ENCODE measurements at places on chromosomes 6 and 20. TPM values are rescaled to one million over a fixed set of nuclear protein-coding genes. Genes with fewer than 3 reads are reported as not detected.
A peak's percentile ranks its signal among the peaks of the same experiment; 100 is the strongest.

SSTR4 gene
- not detected for total RNA-seq

ADGRF4 gene
- total RNA-seq: not detected

GRCh38 chr6:159077123-159077522 lies 32.3 kb upstream of the TAGAP start:
- DNase-seq: no peak

DNA sequence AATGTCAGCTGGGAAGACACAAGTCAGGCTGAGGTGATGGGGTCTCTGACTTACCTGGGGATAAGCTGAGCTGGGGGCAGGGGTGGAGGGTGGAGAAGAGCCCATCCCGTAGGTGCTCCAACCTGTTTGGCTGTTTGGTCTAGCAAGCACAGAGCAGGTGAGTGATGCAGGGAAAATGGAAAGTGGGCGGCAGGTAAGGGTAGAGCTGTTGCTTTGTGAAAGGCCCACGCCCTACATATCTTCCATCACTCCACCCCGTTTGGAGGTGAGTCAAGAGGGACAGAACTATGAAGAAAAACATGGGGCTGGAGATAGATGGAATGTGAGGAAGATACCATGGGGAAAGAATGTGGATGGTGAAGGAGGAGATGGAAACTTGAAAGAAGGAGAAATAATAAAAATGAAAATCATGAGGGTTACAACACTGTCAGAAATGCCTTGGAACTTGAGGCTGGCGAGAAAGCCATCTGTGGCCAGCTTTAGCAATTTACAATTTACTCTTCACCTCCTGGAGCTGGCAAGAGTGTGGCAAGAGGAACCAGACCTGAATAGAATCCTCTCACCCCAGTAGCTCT lies 1.3 kb downstream of the LY6G6C start:
- no peak for DNase-seq

GRCh38 chr20:32294071-32294470 lies 16.6 kb downstream of the KIF3B start:
- DNase-seq: no peak

DNA sequence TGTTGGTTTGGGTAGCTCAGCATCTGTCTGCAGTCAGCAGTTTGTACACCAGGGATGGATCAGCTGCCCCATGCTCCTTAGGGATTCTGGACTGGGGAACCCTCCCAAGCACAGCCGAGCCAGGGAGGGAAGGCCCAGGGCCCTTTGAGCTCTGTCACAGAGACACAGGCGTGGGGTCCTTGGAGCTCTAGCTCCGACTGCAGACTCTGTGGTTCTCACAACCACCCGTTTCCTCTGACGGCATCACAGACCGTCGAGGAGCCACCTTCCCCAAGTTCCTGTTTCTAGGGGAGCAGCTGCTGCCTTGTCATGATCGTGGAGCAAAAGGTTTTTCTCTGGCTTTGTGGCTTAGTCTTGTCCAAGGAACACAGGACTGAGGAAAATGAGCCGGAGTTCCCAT lies at the start of gene SLA2:
Gene SLA2 (minus strand): TSS at position 199 of the 400 bp plus-strand sequence. CDS start 4,861 bp downstream, outside the sequence.
- DNase-seq: peak; percentile 8

DNA sequence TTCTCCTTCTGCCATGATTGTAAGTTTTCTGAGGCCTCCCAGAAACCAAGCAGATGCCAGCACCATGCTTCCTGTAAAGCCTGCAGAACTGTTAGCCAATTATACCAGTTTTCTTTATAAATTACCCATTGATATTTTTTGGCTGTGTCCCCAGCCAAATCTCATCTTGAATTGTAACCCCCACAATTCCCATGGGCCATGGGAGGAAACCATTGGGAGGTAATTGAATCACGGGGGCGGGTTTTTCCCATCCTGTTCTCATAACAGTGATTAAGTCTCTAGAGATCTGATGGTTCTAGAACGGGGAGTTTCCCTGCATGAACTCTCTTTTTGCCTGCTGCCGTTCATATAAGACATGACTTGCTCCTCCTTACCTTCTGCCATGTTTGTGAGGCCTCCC lies 788.5 kb downstream of the C6orf118 start:
- no peak for DNase-seq

GRCh38 chr6:106512048-106512967 lies 117.0 kb downstream of the RTN4IP1 start:
- DNase-seq: peak; percentile 77

GRCh38 chr20:47233333-47234188 lies 122.9 kb downstream of the ZMYND8 start:
- no peak for DNase-seq

GRCh38 chr6:162251257-162251656 lies 476.3 kb downstream of the PRKN start:
- DNase-seq: no peak

- DNase-seq: no peak
Observed at GRCh38 chr6:151089978-151090377, 149.8 kb upstream of the AKAP12 start.

- DNase-seq: no peak
Observed at GRCh38 chr20:9689041-9689440, 149.8 kb downstream of the PAK5 start.
